ENCODE measurements at places on chromosomes 3 and 15.

GRCh38 chr15:78075490-78076230 lies 1.9 kb downstream of the TBC1D2B start:
- peak; percentile 75 for DNase-seq

GRCh38 chr3:164737174-164737573 lies 341.1 kb downstream of the SI start:
- DNase-seq: no peak

DNA sequence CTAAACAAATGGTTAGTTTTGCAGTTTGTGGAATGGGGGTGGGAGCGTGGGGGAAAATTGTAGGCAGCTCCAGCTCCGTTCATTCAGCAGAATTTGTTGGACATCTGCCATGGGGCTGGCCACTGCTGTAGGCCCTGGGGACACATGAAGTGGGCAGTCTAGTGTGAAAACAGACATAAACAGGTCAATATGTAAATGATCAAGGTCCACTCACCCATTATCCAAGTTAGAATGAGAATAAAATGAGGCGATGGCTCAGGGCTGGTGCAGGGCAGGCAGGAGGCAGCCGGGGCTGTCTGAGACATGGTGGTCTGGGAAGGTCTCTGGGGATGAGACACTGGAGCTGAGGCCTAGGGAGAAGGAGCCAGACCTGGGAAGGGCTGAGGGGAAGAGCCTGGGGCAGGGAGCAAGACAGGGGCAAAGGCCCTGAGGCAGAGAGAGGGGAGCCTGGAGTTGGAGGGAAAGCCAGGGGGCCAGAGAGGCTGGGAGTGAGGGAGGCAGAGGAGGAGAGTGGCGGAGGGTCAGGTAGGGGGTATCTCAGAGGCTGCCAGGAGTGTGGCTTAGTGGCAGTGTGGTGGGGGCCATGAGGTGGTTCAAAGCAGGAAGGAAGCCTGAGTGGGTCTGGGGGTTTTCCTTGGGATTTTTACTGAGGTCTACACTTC lies 6.2 kb upstream of the SLC6A6 start:
- DNase-seq: no peak

- no peak for DNase-seq
These were observed 440.7 kb downstream of the MAGI1 start for GRCh38 chr3:65597952-65598413.

DNA sequence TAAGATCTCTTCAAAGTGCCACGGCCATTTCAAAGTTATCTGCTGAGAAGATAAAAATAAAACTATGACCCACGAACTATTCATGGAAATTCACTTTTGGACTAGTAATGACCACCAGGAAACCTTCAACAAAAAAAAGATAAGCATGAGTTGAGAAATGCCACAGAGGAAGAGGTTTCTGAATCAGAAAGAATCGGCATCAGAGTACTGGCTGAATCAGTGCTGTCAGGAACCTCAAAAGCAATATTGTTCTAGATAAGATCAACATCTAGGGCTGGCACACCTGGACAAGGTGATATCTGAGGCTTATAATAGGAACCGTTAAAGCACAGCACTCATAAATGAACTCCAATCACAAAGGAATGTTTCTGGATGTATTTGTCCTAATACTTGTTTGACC lies 72.7 kb downstream of the PEAK1 start:
- DNase-seq: peak; percentile 21

GRCh38 chr3:4736284-4736861 lies 242.9 kb upstream of the BHLHE40 start:
- DNase-seq: no peak

DNA sequence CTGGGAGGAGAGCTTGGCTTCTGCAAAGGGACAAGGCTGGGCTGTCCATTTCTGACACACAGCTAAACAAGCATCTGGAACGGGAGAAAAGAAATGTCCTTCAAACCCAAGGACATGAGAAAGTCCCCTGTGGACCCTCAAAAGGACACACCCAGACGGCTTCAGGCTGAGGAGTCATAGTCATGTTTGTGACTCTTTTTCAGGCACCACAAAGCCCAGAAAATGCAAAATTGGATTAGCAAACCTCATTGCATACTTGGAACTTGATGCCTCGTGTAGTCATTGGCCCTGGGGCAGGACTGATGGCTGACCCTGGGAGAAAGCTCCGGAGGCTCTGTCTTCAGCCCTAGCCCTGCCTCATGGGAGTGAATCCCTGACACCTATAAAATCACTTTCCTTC lies 21.5 kb downstream of the FAM174B start:
- DNase-seq: no peak

DNA sequence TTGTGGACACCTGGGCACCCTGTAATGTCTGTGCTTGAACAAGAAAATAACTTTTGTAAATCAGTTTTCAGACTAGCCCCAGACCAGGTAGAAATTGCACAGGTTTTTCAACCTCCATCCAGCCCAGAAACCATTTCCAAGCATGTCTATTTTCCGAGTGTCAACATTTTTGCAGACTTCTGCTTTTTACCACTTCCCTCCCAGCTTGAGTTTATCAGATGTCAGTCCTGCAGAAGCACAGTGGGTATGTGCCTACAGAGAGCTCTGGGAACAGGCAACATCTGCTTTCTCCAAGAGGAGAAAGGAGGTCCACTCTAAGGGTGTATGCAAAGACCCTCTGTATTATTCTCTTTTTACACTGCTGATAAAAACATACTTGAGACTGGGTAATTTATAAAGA lies 83.9 kb downstream of the LRRK1 start:
- no peak for DNase-seq

- DNase-seq: no peak
These were observed 55.8 kb downstream of the TRPC1 start for GRCh38 chr3:142779591-142779990.

- peak; percentile 62 for DNase-seq
These were observed 163.8 kb downstream of the EBLN2 start for GRCh38 chr3:73225146-73225855.

DNA sequence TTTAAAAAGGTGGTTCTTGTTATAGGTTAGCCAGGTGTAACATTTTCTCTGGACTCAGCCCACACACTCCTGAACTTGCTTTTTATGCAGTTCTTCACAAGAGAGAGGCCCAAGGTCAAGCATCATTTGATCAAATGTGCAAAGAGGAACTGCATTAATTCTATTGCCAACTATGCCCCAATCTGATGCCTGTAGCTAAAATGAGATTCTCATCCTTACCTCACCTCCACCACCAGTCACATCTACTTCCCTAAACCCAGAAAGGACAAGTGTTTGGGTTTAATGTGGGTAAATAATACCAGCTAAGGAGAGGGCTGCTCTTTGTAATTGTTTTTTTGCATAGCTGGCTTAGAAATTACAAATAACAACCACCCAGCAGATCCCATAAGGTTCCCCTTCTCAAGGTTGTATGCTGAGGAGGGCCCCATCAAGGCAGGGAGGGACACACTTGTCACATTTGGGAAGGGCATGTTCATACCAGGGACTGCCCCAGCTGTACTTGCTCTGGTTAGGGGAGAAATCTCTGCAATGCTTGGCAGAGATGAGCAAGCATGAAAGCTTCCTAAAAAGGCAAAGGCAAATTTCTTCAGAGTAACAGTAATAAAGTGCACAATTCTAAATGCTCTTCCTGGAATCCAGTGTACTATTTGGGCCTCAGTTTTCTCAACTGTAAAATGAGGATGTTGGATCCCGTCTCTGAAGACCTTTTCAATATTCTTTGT lies 76.2 kb downstream of the TGFBR2 start:
- DNase-seq: no peak

GRCh38 chr3:168653255-168653654 lies 557.5 kb upstream of the GOLIM4 start:
- no peak for DNase-seq

GRCh38 chr15:57772223-57772957 lies 65.9 kb downstream of the POLR2M start:
- DNase-seq: peak; percentile 76

DNA sequence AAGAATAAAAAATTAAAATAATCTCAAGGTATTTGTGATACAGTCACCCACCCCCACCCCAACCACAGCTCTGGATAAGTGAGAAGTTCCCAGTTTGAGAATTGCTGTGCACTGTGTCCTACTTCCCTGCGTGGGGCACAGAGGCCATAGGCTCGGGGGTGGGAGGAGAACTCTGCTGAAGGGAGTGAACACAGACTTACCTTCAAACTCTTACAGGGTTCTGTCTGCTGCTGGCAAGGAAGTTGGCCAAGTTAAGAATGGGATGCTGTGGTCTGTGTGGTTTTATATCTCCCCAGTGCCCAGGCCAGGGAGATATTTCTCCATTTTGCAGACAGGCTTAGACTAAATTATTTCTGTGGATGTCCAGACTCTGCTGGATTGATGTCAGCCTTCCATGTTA lies 37.6 kb downstream of the SPTSSB start:
- DNase-seq: no peak

GRCh38 chr3:156071031-156071430 lies 49.3 kb upstream of the KCNAB1 start:
- no peak for DNase-seq

DNA sequence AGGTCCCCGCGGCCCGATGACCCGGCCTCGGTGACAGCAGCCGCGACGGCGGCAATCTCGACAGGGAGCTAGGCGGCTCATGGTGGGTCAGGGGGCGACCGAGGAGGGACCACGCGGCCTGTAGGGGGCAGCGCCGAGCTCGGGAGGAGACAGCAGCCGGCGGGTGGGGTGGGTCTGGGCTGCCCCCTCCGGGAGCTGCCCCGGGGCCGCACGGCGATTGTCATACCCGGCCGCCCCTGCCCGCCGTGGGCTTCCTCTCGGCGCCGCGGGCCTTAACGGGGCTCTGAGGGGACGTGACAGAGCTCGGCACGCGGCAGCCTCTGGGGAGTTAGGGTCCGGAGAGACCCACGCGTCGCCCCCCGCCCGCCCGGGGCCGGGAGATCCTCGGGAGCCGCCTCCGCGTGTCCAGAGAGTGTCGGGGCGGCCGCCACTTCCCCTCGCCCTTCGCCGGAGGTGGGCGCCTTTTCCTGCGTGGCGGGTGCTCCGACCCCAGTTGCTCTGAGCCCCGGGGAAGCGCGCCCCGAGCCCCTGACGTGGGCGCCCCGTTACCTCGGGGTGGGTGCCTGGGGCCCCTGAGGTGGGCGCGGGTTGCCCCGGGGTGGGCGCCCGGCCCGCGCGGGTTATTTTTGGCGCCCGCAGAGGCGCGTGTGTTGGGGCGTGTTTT lies 539 bp upstream of the PLCL2 start:
- DNase-seq: peak; percentile 75

DNA sequence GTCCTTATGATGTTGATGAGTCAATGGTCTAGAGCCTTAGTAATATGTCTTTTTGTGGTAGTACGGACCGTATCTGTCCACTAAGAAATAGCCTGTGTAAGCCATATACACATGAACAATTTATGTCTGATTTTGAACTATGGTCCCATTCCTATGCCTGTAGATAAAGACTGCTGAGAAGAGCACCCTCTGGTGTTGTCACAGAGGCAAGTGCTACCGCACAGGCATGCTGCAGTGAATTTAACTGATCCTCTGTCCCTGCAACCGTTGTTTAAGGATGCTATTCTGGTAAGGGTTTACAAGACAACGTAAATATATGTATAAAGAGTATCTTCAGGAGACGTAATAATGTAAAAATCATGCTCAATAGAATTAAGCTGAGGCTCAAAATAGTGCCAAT lies 170.7 kb downstream of the UBE3A start:
- DNase-seq: peak; percentile 24

DNA sequence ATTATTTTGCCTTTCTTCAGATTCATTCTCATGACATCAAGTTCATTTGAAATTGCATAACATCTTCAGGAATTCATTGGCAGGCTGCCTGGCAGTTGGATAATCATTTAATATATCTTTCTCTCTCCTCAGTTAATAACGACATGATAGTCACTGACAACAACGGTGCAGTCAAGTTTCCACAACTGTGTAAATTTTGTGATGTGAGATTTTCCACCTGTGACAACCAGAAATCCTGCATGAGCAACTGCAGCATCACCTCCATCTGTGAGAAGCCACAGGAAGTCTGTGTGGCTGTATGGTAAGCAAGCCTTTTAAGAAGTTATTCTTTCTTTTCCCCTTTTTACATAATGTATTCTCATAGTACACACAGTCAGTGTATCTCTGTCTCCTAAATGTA lies 38.2 kb downstream of the TGFBR2 start:
- no peak for DNase-seq

DNA sequence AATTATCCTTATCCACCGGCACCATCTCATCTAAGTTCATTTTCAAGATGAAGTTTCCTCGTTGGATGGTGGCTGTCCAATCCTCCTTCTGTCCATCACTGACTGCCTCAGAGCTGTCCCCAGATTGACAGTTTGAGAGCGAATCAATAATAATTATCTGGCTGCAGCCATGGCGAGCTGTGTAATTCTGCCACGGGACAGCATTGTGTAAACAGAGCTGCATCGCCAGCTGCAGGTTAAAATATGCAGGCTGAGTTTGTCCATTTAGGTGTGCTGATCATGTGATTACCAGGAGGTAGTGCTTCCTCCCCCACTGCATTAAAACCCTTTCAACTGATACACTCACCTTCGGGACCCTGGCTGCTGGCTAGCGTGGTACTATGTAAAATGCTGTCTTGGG lies 461.9 kb upstream of the ONECUT1 start:
- peak; percentile 8 for DNase-seq

- no peak for DNase-seq
These were observed 5.8 kb downstream of the SERPINI2 start for GRCh38 chr3:167467848-167468611.

DNA sequence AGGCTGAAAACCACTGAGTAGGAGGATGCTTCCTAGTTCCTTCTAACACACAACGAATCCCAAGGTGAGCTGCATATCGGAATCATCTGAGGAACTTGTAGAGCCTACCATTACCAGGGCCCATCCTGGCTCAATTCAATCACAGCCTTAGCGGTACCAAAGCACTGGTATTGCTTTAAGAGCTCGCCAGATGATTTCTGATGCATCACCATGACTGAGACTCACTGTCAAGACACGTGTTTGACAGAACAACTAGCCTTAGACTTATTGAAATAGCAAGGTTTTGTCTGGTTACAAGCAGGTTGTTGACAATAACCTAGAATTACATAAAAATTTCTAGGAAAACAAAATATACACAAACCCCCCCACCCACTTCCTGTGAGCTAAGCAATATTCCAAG lies 68.5 kb downstream of the CBLB start:
- DNase-seq: no peak

GRCh38 chr15:90902840-90903732 lies at the start of gene MAN2A2:
TSS of gene MAN2A2 (plus strand) at chr15:90903302. CDS start at chr15:90904208, 906 bp downstream.
- no peak for DNase-seq

- no peak for DNase-seq
These were observed 135.5 kb downstream of the TGFBR2 start for GRCh38 chr3:30741889-30742288.

GRCh38 chr15:74977599-74977998 lies 17.8 kb upstream of the SCAMP5 start:
- DNase-seq: no peak

- no peak for DNase-seq
These were observed 48.8 kb upstream of the MANF start for GRCh38 chr3:51336261-51336660.

GRCh38 chr3:113606539-113607218 lies 74.3 kb downstream of the SIDT1 start:
- no peak for DNase-seq

DNA sequence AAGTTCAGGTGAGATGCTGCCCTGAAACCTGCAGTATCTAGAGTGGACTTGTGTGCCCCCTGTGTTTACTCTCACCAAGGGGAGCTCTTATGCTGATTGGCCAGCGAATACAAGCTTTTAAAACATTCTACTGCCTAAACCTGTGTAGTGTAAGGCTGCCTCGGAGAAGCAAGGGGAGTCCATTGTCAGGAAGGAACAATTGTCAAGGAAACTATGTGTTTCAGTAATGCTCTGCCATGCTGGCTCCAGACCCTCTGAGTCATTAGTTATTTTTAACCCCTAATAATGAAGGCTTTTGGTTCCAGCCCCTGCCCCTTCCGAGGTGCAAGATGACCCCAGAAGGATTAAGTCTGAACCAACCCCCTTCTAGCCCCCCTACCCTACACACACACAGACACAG lies 66.1 kb upstream of the CHMP2B start:
- DNase-seq: no peak
